ENCODE measurements at places on chromosomes 5 and 9.

GRCh38 chr5:119212676-119213075 lies 141.8 kb downstream of the DMXL1 start:
- DNase-seq, result no peak

GRCh38 chr5:143986516-143987212 lies 174.7 kb downstream of the HMHB1 start:
- no peak for DNase-seq

GRCh38 chr5:71769287-71769686 lies 50.2 kb downstream of the CARTPT start:
- no peak for DNase-seq

DNA sequence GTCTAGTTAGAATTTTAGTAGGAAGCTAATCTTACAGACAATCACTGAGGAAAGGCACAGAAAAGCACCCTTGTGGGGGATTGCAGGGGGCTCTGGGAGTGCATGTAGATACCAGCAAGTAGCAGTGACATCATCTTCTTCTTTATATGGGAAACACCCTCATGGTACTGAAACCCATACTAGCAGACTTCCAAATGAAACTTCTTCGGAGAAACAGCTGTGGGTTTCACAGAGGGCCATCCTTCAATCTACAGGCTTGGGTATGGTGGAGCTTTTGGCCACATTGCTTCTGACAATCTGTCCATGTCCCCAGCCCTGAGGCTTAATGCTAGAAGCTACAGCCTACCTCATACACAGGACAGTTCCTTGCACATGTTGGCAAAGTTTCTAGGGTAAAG lies 165.2 kb upstream of the NFIB start:
- no peak for DNase-seq

DNA sequence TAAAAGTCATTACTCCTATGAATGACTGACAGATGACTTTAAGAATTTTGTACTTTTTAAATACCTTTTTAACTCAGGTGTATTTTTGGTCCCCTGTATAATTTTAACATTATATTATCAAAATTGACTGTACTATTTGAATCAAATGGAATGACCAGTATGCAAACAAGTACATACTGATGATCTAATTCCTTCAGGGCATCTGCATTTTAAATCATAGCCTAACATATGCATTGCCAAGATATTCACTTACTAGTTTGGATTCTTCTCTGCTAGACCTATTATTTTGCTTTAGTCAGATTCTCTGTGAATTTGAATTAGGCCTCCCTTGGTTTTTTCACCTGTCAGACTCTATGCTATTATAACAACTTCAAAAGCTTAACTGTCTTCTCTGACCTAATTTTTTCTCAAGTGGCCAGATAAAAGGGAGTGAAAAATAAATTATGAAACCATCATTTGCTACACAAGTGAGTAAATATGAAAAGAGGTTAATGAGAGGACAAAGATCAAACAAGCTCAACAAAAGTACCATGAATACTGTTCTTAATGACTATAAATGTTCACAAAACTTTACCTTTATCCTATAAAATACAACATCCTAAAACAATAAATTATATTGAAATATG lies 1505.2 kb upstream of the CDH9 start:
- no peak for DNase-seq

GRCh38 chr5:57176350-57176857 lies 2.5 kb downstream of the GPBP1 start:
- no peak for DNase-seq

- no peak for DNase-seq
Observed at GRCh38 chr5:142671266-142671665, 14.6 kb downstream of the FGF1 start.

DNA sequence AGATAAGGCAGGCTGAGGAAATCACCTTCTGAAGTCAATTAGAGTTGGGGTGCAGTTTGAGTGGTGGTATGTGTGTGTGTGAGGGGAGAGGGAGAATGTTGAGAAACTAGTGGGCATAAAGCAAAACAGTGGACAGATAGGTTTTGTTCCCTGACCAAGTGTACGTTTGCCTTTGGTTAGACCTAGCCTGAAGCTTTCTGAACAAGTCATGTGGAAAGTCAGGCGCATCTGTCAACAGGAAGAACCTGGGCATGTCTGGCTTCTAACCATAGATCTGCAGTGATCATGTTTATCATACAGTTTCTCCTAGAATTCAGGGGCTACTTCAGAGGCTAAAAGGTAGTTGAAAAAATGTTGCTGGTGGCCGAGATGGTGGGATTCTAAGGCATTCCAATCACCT lies 143.2 kb upstream of the PCA3 start:
- DNase-seq, result no peak

All from GM19239 (cell line).